SK-N-DZ (cell line): ENCODE measurements at places on chromosomes 5 and 9.

DNA sequence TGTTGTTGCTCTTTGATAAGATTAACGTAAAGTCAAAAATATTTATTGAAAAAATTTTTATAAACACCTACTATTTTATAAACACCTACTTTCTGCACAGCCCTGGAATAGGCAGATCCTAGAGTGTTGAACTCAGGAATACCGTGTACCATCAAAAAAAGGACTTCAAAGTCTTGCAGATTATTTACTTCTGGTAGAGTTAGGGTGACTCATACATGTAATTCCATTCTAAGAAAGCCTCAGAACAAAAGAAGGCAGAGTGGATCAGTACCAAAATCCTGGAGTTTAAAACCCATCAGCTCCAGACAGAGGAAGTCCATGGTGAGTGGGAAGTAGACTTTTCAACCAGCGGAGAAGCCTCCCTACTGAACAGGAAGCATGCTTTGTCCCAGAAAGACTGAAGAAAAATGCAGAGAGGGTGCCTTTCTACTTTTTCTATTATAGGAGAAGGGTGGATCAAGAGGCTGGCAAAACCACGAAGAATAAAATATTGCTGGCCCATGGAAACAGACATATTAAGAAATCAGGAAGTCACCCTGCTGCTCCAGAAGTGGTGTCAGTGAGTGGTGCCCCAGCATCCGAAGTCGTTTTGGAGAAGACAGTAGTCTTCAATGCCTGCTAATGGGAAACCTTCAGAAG, 45.1 kb upstream of the DAB2 start:
- no peak for DNase-seq

GRCh38 chr9:137760426-137760825, 117.2 kb upstream of the CACNA1B start:
- no peak for DNase-seq

- DNase-seq, result no peak
Measured at GRCh38 chr5:93532370-93532769, 48.6 kb downstream of the NR2F1-AS1 start.

GRCh38 chr5:63648376-63648775, 313.9 kb downstream of the HTR1A start:
- no peak for DNase-seq

- no peak for DNase-seq
Measured at GRCh38 chr5:136109453-136110135, 23.1 kb upstream of the SMAD5 start.

DNA sequence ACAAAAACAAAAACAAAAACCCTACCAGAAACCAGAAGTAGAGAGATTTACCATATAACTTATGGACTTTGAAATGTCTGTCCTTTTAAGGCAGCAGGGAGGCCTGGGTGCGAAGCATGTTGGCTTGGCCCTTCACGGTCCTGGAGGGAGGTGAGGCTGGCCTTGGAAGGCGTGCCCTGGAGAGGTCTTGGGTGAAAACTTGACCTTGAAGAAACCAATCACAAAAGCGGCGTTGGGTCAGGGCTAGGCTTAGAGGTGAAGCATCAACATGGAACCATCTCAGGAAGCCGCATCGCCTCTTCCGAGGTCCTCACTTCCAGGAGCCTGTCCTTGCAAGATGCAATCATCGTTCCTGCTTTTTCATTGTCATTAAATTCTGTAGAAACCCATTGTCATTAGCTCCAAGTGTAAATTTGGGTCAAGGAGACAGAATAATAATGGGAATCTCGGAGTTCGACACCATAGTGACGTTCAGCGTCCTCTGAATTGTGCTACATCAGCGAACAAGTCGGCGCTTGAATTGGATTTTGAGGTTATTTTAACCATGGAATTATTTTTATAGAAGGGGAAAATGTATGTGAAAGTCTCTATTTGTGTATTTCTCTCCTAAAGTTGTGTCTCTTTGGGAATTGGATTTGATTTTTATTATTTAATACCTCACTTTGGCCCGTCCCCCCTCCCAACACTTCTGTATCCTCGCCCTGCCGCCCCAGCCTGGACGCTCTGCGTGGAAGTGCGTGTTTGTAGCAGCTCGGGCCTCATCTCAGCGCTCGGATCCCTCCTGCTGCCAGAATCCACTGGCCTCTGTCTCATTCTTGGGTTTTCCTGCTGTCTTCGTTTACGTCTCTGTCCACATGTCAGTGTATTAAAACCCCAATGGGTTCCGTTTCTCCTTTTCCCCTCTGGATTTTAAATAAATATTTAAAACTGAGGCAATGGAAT, 11.1 kb upstream of the ORM1 start:
- no peak for DNase-seq

GRCh38 chr5:81827500-81827899, 76.6 kb upstream of the SSBP2 start:
- DNase-seq, result no peak

DNA sequence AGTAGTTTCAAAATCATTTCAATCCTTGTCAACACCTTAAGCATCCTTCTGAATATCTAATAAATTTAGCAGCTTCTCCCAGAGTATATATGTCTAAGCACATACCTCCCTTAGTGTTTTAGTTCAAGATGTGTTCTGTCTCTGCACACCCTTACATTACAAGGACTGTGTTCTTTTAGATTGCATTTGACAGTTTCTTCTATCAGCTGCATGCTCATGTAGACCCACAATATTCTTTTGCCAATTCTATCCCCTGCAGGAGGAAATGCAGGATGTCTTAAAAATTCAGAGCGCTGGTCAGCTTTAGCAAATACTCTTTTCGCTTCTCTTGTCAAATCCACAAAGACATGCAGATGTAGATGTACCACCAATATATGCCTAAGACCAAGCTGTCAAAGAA, 145.8 kb upstream of the SLC30A5 start:
- no peak for DNase-seq

GRCh38 chr9:129474740-129475404, 146.0 kb downstream of the C9orf50 start:
- no peak for DNase-seq

- DNase-seq, result no peak
Measured at GRCh38 chr9:16046713-16047112, 493.9 kb downstream of the CCDC171 start.

DNA sequence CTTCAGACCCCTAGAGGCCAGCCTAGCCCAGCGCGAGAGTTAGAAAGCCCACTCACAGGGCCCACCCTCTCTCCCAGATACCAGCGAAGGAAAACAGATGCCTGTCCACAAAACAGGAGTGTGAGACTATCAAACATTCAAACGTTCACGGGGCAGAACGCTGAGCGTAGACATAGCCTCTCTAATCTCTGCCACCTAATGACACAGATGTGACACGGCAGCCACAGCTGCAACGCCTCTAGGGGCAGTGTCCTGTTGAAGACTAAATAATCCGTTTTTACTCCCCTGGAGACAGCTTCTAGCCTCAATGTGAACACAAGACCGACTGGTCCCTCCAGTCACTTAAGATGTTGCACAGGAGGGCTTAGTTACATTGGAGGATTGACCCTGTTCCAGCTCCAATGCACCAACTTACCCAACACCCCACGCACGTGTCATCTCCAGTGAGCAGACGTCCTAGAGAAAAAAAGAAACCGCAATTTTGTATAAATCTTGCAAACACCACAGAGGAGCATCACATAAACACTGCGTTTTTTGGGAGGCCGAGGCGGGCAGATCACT, 14.3 kb downstream of the DIPK1B start:
- peak; percentile 52 for DNase-seq

DNA sequence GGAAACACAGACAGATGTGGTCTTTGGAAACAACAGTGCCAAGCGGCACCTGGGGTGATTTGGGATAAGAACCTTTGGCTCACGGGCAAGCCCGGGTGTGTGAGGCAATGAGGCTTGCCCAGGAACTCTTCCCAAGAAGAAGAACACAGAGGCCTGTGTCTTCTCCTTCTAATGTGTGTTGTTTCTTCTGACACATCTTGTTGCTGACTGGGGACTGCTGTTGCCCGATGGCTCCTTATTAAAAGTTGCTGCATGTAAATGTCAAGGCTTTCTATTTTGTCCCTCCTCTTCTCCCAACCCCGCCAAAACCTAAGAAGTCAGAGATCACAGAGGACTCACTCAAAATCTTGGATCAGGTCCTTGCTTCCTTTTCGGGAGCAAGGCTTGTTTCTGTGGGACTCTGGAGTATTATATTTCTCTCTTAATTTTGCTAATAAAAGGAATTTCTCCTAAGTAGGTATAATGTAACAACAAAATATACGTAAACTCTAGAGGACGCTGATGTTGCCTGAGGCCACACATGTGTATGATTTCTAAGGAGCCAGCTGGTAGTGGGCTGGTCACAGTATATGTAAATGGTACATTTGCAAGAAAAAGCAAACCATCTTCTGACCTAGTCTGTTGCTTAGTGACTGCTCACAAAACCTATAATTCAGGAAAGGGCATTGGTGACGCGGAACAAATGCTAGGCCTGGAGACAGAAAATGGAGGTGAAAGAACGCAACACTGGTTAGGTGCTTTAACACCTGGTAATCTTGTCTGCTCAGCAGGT, 232.5 kb downstream of the GADD45G start:
- DNase-seq, result no peak

DNA sequence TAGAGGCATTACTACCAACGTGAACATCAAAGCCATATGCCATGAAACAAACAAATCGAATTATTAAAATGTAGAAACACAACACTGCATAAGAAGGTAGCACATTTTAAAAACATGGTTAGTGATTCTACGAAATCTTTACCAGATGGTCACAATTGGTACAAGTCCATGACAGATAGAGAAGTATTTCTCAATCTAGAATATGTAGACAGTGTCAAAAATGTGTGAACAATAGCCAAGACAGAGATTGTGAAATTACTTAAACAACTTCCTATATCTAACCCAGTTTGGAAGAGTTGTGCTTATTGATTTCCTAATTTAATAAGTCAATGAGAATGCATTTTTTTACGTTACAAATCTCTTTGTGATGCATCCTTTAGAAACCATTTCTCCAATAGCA, 1121.6 kb downstream of the MAT2B start:
- no peak for DNase-seq

DNA sequence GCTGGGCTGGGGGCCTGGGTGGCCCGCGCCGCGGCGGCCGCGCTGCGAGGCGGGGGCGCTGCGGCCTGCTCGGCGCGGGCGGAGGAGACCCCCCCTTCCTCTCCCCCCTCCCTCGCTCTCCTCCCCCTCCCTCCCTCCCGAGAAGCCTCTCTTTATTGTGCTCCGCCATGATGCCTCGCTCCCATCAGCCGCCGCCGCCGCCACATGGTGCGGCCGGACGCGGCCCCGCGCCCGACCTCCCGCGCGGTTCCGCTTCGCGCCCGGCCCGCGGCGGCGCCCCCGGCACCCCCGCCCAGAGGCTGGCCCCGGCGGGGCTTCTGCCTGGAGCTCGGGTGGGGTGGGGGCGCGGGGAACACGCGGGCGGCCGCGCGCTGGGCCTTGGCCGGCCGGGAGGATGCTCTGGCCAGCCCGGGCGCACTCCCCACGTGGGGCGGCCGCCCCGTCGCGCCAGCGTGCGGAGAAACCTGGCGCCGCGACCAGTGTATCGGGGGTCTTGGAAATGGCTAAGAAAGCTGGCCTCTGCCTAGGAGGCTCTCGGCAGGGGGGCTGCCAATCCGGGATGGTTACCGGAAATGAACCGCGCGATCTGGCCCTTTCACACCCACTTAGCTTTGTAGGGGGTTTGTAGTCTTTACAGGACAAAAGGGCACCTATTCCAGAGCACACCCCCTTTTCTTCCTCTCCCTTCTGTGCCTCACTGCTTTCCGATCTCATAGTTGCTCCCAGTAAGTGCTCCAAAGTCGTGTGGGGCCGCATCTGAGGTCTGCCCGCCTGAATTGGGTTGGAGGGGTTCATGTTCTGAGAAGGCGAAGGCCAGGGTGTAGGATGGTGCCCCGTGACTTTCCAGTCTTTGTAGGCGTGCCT, 1.0 kb downstream of the SET start:
- no peak for DNase-seq

DNA sequence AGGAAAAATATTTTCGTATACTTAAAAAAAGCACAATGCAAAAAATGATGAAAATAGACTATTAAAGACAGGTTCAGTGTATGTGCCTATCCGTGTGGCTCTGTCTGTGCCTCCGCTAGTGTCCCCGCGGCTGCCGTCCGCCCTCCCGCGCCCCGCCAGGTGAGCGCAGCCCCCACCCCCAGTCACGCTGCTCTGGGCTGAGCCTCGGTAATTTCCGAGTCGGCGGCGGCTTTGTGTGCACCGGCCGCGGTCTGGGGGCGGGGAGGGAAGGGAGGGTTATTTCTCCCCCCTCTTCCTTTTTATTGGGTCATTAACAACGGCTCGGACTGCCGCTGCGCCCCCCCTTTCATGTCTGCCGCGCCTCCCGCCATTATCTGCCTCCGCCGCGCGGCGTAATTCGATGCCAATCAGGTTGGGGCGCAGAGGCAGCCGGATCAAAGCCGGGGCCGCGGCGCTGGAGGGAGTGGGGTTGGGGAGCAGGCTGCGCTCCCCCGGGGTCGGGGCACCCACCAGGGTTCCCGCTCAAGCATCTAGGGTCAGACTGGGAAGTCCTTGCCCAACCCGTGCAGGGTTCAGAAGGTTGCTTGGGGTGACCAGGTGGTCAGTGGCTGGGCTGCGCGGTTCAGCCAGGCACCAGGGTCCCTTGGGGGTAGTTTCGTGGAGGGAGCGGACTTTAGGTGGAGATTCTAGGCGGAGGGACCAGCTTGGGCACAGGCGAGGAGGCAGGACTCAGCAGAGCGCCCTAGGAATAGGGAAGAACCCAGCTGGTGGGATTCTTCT, 39.5 kb upstream of the PSD2 start:
- no peak for DNase-seq

GRCh38 chr5:62331921-62332320, 25.9 kb downstream of the KIF2A start:
- DNase-seq, result no peak

- no peak for DNase-seq
Measured at GRCh38 chr5:1535646-1536045, 11.9 kb upstream of the LPCAT1 start.

DNA sequence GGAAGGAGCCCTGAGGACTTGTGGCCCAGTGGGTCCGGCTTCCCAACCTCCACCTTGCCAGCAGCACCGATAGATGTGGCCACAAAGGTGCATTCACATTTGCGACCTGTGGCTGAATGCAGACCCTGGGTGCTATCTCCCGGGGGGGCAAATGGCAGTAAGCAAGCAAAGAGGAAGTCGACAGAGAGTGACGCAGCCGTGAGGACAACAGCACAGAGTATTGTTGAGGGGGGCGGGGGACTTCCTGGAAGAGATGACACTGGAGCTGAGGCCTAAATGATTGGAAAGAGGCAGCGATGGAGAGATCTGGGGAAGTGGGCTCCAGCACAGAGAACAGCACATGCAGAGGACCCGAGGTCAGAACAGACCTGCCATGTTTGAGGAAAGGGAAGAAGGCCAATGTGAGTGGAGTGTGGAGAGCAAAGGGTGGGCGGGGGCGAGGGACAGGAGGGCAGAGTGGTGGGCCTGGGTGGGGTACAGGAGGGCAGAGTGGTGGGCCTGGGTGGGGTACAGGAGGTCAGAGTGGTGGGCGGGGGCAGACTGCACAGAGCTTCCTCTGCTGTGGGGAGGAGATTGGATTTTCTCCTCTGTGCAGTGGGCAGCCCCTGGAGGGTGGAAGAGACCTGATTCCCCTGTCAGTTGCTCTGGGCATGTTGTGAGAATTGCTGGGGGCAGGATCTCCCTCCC, 42.6 kb downstream of the ADAMTS2 start:
- DNase-seq, result no peak

GRCh38 chr5:88419931-88420330, 151.3 kb upstream of the TMEM161B start:
- no peak for DNase-seq

GRCh38 chr5:15489571-15490235, 10.3 kb upstream of the FBXL7 start:
- DNase-seq, result no peak
